ENCODE measurements at places on chromosomes 11 and 22. TPM values are rescaled to one million over a fixed set of nuclear protein-coding genes. Genes with fewer than 3 reads are reported as not detected.

SLC43A3 gene
- 185 TPM for total RNA-seq

OR51B2 gene
- not detected for total RNA-seq

XKR3 gene
- 0.15 TPM for total RNA-seq

RIMBP3C gene
- total RNA-seq = 0.17 TPM

DEUP1 gene
- total RNA-seq = 0.34 TPM

FAM118A gene
- 23.9 TPM for total RNA-seq

SLC22A8 gene
- total RNA-seq = not detected

GLYATL1 gene
- total RNA-seq = not detected

TMEM191B gene
- not detected for total RNA-seq

PARVA gene
- 85.1 TPM for total RNA-seq

DNA sequence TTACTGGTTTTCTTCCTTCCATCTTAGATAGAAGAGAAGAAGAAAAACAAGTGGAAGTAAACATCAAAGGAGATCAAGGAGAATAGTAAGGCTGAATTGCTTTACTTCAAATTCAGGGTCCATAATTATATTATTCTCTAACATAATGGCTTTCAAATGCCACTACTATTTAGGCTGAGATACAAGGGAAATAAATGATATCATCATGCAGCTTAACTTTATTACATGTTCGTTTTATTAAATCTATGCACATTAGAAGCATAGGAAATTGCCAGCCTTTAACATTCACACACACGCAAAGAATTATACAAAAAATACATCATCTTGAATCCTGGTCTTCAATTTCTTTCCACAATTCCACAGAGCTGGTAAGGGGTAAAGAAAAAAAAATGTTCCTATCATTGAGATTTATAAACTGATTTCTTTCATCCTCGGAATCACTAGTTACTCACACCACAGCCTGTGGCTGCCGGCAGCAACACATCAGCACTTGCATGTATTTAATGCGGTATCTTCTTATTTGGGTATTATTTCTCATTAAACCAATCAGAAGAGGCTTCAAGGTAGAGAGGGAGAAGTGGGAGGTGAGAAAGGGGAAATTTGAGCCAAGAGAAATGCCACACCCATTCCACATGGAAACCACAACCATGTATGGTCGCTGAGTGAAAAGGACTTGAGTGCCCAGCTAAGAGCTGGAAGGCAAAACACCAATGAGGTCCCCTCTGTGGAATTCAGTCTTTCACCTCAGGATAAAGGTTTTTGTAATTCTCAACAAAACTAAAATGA, 26.3 kb downstream of the SYTL2 start:
- no peaks in the 10 kb centered on the region for H3K4me1 ChIP-seq
- no peak for DNase-seq
- no peak overlapping the region for H3K4me3 ChIP-seq
- H3K36me3 ChIP-seq = no peaks in the 10 kb centered on the region
- no peaks in the 10 kb centered on the region for H3K27me3 ChIP-seq

- H3K4me3 ChIP-seq = no peak overlapping the region
- H3K27ac ChIP-seq = no peak overlapping the region
- no peaks in the 10 kb centered on the region for H3K4me1 ChIP-seq
- DNase-seq = no peak
- H3K36me3 ChIP-seq = no peaks in the 10 kb centered on the region
These were observed 119.3 kb downstream of the KCNQ1 start for GRCh38 chr11:2564008-2564530.

- H3K4me1 ChIP-seq = peaks cover 7% of the 10 kb centered on the region
- H3K27ac ChIP-seq = no peak overlapping the region
- no peak for DNase-seq
- no peaks in the 10 kb centered on the region for H3K36me3 ChIP-seq
- no peaks in the 10 kb centered on the region for H3K27me3 ChIP-seq
These were observed 15.5 kb downstream of the DGCR8 start for GRCh38 chr22:20095521-20095920.

DNA sequence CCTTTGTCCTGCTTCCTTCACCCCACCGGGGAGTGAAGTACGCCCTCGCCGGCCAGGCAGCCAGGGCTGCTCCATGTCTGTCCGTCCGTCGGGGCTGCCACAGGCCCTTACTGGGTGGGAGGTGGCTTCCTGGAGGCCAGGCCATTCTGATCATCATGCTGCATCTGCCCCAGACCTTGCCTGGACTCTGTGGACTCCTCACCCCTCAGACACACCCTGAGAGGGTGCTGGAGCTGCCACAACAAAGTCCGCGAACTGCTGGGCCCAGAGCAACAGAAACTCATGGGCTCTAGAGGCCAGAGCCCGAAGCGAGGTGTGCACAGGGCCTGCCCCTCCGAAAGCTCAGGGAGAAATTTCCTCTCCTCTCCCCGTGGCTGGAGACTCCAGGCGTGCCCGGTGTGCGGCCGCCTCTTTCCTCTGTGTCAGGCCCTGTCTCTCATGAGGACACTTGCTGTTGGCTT, 124.2 kb downstream of the KCNQ1OT1 start:
- DNase-seq = no peak
- H3K4me1 ChIP-seq = no peaks in the 10 kb centered on the region
- H3K4me3 ChIP-seq = no peak overlapping the region
- H3K36me3 ChIP-seq = peaks cover 17% of the 10 kb centered on the region

DNA sequence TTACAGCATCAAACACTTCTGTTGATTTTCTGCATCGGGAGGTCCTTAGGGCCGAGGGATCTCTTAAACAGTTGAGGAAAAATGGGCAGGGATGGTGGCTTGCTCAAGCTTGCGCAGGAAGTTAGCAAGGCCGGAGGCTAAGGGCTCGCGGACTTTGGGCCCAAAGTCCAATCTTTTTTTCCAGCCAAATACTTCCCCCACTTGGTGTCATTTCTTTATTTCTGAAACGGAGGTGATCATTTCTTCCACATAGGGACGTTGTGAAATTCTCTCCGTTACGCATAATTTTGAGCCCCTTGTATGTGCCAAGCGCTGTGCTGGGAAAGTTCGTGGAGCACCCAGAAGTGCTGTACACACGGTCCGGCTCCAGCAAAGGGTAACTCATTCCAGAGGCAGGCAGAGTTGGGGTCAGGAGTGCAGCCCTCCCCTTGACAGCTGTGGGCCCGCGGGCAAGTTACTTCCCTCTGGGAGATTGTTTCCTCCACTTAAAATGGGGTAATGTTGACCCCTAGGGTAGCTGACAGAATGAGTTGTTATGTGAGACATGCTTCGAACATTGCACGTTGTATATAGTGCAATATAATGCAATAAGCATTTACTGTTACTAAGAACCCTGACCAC, 809 bp downstream of the MIEF1 start:
- H3K4me3 ChIP-seq = peak overlapping the region; percentile 99
- peaks cover 4% of the 10 kb centered on the region for H3K36me3 ChIP-seq
- H3K27ac ChIP-seq = peak overlapping the region; percentile 82
- H3K27me3 ChIP-seq = no peaks in the 10 kb centered on the region
- peaks cover 35% of the 10 kb centered on the region for H3K4me1 ChIP-seq

- H3K4me1 ChIP-seq = no peaks in the 10 kb centered on the region
- no peak for DNase-seq
- H3K27ac ChIP-seq = no peak overlapping the region
- H3K4me3 ChIP-seq = no peak overlapping the region
- H3K27me3 ChIP-seq = no peaks in the 10 kb centered on the region
These were observed 44.7 kb downstream of the CCDC90B start for GRCh38 chr11:83241291-83241946.

DNA sequence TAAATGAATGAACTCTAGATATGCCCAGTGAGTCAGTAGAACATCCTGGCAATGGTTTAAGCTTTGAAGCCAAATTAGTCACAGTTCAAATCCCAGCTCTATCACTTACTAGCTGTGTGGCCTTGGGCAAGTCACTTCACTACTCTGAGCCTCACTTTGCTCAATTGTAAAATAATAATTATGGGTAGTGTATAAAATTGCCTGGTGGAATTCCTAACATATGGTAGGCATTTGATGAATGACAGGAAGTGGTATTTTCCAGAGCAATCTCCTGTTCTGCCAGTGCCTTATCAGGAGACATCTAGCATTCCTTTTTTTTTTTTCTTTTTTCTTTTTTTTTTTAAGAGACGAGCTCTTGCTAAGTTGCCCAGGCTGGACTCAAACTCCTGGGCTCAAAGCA, 13.0 kb downstream of the SCN4B start:
- H3K27me3 ChIP-seq = peaks cover 48% of the 10 kb centered on the region
- H3K27ac ChIP-seq = no peak overlapping the region
- no peaks in the 10 kb centered on the region for H3K4me1 ChIP-seq
- no peak overlapping the region for H3K4me3 ChIP-seq
- no peak for DNase-seq

GRCh38 chr22:30742291-30743256, 47.9 kb downstream of the OSBP2 start:
- H3K27ac ChIP-seq = no peak overlapping the region
- no peaks in the 10 kb centered on the region for H3K36me3 ChIP-seq
- DNase-seq = no peak
- no peaks in the 10 kb centered on the region for H3K27me3 ChIP-seq
- H3K4me1 ChIP-seq = no peaks in the 10 kb centered on the region

DNA sequence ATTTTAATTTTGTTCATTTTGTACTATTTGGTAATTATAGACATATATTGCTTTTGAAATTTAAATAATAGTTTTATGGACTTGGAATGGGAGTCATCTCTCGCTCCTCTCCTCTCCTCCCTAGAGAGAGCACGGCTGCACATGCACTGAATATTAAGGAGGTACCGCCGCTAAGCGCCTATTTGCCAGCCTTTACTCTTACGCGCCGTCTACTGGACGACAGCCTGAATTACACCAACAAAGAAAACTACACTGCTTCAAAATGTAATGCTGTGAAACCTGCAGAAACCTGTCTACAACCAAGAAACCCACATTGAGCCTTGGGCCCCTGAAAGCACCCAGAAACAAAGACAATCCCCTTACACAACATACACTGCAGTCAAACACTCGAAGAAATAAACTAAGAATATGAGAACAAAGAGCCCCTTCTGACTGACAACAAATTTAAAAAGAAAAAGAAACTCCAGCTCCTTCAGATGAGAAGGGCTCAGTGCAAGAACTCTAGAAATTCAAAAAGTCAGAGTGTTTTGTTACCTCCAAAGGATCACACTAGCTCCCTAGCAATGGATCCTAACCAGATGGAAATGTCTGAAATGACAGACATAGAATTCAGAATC, 737.2 kb downstream of the LRRC4C start:
- no peaks in the 10 kb centered on the region for H3K4me1 ChIP-seq
- H3K4me3 ChIP-seq = no peak overlapping the region
- H3K36me3 ChIP-seq = no peaks in the 10 kb centered on the region
- no peaks in the 10 kb centered on the region for H3K27me3 ChIP-seq

- H3K27me3 ChIP-seq = no peaks in the 10 kb centered on the region
- no peak overlapping the region for H3K4me3 ChIP-seq
- H3K4me1 ChIP-seq = no peaks in the 10 kb centered on the region
These were observed 148.1 kb downstream of the FAM76B start for GRCh38 chr11:95641495-95641894.

- DNase-seq = no peak
- no peaks in the 10 kb centered on the region for H3K27me3 ChIP-seq
- no peaks in the 10 kb centered on the region for H3K36me3 ChIP-seq
- H3K4me1 ChIP-seq = no peaks in the 10 kb centered on the region
- no peak overlapping the region for H3K4me3 ChIP-seq
- peak overlapping the region; percentile 50 for H3K27ac ChIP-seq
These were observed 40.5 kb downstream of the ARHGAP1 start for GRCh38 chr11:46659908-46660307.

GRCh38 chr11:119368121-119369034, 13.1 kb downstream of the USP2 start:
- H3K4me3 ChIP-seq = no peak overlapping the region
- H3K36me3 ChIP-seq = no peaks in the 10 kb centered on the region
- DNase-seq = no peak
- peaks cover 5% of the 10 kb centered on the region for H3K27me3 ChIP-seq

GRCh38 chr11:100789500-100789899, 102.4 kb downstream of the ARHGAP42 start:
- DNase-seq = no peak
- no peaks in the 10 kb centered on the region for H3K36me3 ChIP-seq
- H3K27me3 ChIP-seq = no peaks in the 10 kb centered on the region
- no peak overlapping the region for H3K4me3 ChIP-seq
- no peak overlapping the region for H3K27ac ChIP-seq

DNA sequence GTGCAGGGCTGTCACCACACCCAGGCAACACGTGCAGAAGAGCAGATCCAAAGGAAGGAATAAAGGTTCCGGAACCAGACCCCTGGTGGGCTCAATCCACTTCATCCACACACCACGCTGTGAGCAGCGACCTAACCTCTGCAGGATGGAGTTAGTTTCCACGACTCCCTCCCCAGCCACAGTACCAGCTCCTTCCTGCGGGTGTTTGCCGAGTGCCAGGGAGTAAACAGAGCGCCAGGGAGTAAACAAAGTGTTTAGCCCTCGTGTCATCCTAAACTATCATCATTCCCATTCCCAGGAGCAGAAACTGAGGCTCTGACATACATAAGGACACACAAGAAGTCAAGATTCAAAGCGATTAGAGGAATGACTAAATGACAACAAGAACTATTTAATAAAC, 261.3 kb downstream of the MN1 start:
- H3K4me1 ChIP-seq = peaks cover 3% of the 10 kb centered on the region
- peaks cover 17% of the 10 kb centered on the region for H3K27me3 ChIP-seq
- no peak overlapping the region for H3K27ac ChIP-seq
- H3K36me3 ChIP-seq = no peaks in the 10 kb centered on the region

- no peaks in the 10 kb centered on the region for H3K4me1 ChIP-seq
- H3K36me3 ChIP-seq = peaks cover 4% of the 10 kb centered on the region
- no peak overlapping the region for H3K4me3 ChIP-seq
- no peaks in the 10 kb centered on the region for H3K27me3 ChIP-seq
- DNase-seq = no peak
These were observed 55.5 kb downstream of the DGCR2 start for GRCh38 chr22:19066531-19067271.

DNA sequence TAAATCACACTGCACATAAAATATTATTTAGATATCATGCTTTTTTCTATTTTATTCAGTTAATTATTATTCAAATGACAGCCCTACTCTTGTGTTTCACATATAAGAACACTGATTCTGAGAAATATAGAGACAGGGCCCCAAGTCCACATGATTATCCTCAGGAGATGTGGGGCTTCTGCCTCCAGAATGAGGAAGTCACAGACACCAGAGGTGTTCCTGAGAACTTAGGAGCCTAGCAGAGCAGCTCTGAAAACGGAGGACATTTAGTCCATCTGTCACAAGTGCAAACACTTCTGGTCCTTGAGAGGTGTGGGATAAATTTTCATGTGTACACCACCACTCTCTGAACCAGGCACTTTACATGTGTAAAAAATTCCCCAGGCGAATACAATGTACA, 26.2 kb downstream of the TRIM66 start:
- DNase-seq = no peak
- no peaks in the 10 kb centered on the region for H3K4me1 ChIP-seq
- no peaks in the 10 kb centered on the region for H3K36me3 ChIP-seq
- no peak overlapping the region for H3K27ac ChIP-seq
- H3K4me3 ChIP-seq = no peak overlapping the region

GRCh38 chr11:120346233-120346632, 10.0 kb downstream of the ARHGEF12 start:
- H3K27ac ChIP-seq = no peak overlapping the region
- DNase-seq = no peak
- H3K4me3 ChIP-seq = no peak overlapping the region
- H3K4me1 ChIP-seq = peaks cover 43% of the 10 kb centered on the region
- H3K27me3 ChIP-seq = no peaks in the 10 kb centered on the region
